DMS153 (cell line): ENCODE measurements at places on chromosomes 6 and 20.

DNA sequence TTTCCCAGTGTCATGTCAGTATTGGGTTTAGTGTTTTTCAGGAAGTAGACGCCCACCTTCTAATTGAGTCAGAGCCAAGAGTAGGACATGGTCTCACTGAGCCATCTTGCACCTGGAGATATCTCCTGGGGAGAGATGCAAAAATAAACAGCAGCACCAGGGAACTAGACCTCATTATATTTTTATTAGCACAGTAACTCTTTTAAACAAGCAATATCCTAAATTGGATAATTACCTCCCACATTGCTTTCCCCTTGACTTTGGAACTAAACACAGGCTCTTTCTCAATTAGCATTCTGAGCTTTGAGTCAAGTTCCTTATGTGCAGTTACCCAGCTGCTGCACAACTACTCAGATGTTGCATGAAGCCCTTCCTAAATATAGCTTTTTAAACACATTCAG, 175.4 kb downstream of the IBTK start:
- peak; percentile 83 for DNase-seq

DNA sequence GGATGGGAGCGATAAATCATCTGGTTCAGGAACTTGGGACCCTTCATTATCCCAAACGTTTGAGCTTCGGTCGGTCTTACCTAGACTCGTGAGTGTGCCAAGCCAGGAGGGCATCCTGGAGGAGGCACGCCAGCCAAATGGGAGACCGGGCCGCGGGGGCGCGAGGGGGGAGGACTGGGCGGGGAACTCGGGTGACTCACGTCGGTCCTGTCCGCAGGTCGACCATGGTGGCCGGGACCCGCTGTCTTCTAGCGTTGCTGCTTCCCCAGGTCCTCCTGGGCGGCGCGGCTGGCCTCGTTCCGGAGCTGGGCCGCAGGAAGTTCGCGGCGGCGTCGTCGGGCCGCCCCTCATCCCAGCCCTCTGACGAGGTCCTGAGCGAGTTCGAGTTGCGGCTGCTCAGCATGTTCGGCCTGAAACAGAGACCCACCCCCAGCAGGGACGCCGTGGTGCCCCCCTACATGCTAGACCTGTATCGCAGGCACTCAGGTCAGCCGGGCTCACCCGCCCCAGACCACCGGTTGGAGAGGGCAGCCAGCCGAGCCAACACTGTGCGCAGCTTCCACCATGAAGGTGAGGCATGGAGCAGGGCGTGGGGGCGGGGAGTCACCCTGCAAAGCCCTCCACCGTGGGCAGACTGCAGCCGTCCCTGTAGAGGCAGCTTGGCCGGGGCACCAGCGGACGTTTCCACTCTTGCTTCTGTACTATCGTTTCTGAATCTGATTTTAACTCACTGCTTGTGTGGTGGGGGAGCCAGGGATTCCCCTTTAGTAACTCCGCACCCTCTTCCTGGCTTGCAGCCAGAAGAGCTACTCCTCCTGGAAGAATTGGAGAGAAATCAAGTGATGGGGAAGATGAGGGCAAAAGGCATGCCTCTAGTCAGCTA, 2.7 kb downstream of the BMP2 start:
- no peak for DNase-seq

DNA sequence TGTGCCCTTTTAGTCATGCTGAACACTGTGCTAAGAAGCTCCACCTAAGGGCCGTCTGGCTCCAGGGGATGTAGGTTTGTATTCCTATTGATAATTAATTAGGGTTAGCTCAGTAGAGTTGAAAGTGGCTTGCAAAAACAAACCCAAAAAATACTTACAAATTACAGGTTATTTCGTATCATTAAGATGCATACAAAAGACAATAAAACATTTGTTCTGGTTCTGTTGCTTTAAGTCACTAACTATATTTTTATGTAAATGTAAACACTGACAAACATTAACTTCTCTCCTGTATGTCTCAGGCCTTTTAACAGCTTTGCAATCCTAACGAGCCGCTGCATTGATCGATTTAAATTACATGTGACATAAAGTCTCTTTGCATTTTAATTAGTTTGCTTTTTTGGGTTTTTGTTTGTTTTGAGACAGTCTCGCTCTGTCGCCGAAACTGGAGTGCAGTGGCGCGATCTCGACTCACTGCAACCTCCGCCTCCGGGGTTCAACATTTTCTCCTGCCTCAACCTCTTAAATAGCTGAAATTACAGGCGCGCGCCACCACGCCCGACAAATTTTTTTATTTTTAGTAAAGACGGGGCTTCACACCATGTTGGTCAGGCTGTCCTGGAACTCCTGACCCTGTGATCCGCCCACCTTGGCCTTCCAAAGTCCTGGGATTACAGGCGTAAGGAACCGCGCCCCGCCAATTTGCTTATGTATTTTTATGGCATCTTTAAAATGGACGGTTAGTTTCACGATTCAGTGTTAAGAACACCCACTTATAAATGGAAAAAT, 110.9 kb downstream of the HFE start:
- no peak for DNase-seq

GRCh38 chr6:1908784-1909183, 299.1 kb downstream of the FOXC1 start:
- DNase-seq, result no peak

GRCh38 chr6:18436341-18436740, 49.2 kb downstream of the RNF144B start:
- DNase-seq, result no peak

DNA sequence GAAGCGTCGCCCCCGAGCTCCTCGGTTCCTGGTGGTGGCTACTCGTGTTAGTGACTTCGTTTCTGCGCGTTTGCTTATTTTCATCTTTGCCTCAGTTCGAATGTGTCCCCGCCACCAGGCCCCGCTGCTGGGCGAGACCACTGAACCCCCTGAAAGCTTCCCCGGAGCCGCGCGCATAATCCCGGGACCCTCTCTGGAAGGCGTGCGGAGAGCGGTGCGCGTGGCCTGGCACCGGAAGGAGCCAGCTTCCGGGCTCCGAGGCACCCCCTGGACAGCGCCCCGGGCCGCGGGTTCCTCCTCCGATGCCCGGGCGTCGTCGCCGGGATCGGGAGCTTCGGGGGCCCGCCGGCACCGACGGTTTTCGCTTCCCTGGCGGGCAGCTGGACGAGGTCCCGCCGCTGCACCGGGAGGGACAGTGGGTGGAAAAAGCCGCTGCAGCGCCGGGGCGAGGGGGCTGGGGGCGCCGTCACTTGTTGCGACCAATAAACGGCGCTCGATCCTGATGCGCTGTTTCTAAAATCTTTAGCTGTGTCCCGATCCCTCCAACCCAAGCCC, 643 bp upstream of the SLC35D3 start:
- no peak for DNase-seq

- DNase-seq, result peak; percentile 2
Observed at GRCh38 chr20:3847429-3847940, 851 bp downstream of the MAVS start.

DNA sequence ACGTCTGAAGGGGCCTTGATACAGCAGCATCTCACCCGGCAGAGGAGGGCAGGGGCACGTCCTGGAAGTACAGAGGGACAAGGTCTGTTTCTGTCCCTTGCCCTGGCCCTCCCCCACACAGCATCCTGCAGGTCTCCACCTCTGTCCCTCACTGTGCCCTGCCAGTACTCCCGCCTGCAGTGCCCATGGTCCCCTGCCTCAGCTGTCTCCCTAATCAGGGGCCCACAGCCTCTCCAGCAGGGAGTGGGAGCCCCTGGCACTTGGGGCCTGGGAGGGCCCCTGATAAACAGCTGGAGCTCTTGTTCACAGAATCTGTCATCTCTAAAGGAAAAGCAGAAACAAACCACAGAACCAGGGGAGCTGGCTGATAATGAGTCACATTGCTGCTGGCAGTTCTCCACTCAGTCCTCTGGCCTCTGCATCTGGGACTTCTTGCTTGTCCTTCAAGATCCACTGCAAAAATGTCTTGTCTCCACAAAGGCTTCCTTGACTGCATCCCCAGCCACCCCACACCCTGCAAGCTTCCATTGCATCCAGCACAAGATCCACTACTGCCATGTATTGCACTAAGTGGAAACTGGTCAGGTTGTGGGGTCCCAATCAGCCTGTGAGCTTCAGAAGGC, 33.2 kb upstream of the TAF8 start:
- DNase-seq, result no peak

GRCh38 chr6:138535728-138536455, 36.6 kb upstream of the NHSL1 start:
- DNase-seq, result no peak

DNA sequence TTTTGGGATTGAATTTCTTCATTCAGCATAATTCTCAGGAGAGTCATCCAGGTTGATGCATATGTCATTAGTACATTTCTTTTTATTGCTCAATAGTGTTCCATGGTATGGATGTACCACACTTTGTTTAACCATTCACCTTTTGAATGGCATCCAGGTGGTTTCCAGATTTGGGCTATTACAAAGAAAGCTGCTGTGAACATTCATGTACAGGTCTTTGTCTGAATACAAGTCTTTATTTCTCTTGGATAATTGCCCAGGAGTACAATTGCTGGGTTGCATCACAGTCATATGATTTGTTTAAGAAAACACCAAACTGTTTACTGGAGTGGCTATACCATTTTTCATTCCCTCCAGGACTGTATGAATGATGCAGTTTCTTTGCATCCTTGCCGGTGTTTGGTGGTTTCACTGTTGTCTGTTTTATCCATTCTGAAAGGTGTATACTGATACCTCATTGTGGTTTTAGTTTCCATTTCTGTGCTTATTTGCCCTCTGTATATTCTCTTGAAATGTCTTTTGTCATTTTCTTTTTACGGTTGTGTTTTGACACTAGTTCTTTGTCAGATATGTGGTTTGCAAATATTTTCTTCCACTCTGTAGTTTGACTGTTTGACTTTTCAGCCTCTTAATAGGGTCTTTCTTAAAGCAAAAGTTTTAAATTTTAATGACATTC, 8.8 kb downstream of the CDKAL1 start:
- DNase-seq, result peak; percentile 99

- no peak for DNase-seq
Observed at GRCh38 chr20:60888771-60889170, 363.3 kb upstream of the CDH4 start.

- no peak for DNase-seq
Observed at GRCh38 chr6:34301408-34301807, 52.6 kb upstream of the SMIM29 start.

DNA sequence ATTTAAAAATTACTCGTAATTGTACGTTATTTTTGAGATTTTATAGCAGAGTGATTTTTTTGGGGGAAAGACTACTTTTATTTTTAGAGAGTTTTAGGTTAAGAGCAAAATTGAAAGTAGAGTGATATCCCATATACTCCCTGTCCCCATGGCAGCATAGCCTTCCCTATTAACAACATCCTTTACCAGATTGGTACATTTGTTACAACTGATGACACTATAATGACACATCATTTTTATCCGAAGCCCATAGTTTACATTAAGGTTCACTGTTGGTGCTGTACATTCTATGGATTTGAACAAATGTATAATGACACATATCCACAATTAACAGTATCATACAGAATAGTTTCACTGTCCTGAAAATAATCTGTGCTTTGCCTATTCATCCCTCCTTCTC, 1126.4 kb upstream of the CITED2 start:
- DNase-seq, result no peak

- DNase-seq, result no peak
Observed at GRCh38 chr6:55198715-55199114, 24.4 kb downstream of the HCRTR2 start.

DNA sequence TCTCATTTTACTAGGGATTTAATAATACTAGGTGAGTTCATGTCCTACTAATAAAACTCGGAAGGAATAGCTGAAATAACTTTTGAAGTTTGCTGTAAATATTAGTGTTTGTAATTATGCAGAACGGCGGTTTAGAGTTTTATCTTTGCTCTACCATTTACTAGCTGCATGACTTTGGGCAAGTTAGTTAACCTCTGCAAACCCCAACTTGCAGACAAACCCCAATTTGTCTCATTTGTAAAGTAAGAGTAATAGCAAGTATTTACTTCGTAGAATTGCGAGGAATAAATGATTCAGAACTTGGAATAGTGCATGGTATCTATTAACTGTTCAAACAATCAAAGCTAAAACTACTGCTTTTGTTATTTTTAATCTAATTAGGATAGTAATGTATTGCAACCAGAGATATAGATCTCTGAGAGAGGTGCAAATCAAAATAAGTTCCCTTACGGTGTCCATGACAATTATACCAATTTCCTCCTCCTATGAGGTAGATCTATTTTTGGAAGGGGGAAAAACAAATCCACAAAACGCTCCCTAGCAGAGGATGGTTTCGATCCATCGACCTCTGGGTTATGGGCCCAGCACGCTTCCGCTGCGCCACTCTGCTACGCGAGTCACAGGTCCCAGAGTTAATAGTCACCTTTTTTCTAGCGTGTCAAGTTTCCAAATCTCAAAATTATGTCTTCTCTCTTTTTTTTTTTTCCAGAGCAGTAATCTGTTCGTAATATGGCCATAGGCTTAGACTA, 35.1 kb upstream of the BTN3A2 start:
- DNase-seq, result no peak

DNA sequence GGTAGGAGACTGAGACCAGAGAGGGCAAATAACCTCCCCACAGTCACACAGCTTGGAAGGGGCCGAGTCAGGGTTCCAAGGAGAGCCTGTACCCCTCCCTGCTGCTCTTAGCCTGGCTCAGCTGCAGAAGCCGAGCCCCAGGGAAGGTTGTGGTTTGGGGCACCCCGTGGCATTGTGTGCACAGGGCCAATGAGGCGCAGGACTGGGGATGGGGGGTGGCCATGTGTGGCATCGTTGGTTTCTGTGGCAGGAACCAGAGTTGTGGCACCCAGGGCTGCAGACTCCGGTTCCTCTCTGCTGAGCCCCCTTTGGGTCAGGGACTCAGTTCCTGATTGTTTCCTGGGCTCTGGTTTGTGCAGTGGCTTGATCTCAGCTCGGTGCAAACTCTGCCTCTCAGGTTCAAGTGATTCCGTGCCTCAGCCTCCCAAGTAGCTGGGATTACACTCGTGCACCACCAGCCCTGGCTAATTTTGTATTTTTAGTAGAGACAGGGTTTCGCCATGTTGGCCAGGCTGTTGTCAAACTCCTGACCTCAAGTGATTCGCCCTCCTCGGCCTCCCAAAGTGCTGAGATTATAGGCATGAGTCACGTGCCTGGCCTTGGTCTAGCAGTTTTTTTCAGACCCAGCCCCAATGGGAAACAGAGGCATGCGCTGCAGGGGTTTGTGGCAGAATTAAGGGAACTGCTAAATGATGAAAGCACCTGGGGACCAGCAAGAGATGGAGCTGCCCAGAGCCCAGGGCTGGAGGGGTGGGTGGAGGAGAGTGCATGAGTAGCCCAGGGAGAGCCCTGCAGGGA, 221.0 kb upstream of the SULF2 start:
- DNase-seq, result no peak

DNA sequence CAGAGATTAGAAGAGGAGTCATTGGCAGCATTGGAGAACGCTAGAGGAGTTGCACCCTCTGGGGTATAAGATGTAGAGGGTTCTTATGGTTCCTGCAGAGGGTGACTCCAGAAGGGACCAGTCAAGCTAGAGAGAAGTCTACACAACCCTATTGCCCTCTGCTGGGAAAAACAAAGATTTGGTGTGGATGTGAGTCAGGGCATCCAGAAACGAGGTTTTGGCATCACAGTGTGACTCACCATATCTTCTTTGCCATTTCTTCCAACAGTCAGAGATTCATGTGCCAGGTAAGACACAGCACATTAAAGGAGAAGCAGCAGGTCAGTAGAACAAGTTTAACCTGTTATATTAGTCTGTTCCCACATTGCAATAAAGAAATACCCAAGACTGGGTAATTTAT, 598.8 kb downstream of the MAFB start:
- no peak for DNase-seq

- DNase-seq, result no peak
Observed at GRCh38 chr20:20365480-20366161, 2.3 kb upstream of the INSM1 start.
